CD8-positive, alpha-beta memory T cell (primary cell): ENCODE measurements at places on chromosomes 12 and 14. TPM values are rescaled to one million over a fixed set of nuclear protein-coding genes. Genes with fewer than 3 reads are reported as not detected.

Gene ZNF664
- 73.0 TPM for total RNA-seq

Gene TC2N
- total RNA-seq = 43.1 TPM

Gene PDZRN4
- total RNA-seq = not detected

Gene ATXN3
- 32.5 TPM for total RNA-seq

Gene LRRC43
- 0.18 TPM for total RNA-seq

GRCh38 chr12:127162307-127162706 is 1104.7 kb upstream of the TMEM132C start:
- no peak for DNase-seq

DNA sequence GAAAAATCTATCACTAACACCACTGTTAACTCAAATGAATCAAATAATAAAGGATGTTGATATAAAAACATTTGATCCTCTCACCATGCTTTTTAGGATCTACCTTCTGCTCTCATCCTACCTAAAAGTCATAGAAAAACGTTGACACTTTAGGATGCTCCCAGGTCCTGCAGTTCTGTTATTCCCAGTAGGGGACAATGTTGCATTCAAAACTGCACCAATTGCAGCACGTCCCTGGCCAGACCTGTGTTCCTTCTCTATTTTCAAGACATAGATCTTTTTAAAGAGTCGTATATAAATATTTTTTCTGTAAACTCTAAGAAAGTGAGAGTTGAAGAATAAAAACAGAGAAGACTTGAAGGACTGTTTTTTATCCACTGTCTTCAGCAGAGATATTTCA is 8.8 kb downstream of the AICDA start:
- no peak for DNase-seq

- no peak for DNase-seq
Measured at GRCh38 chr12:88644946-88645702, 64.9 kb upstream of the KITLG start.

DNA sequence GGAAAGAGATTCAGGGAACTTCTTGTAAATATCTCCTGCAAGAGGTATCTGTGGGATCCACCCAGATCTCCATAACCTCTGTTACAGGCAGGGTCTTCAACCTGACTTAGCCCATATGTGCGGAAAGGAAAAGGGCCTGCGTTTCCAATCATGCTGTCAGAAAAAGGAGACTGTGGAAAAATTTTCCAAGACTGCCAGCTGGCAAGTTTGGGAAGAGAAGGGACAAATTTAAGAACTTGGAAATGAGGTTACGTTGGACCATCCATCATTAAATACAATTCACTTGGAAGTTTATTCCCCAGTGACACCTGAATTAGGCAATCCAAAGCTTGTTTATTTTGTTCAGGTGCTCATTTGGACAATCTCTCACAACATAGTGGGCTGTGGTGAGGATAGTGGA is 13.9 kb downstream of the PTHLH start:
- DNase-seq = no peak

GRCh38 chr12:131907379-131908091 is 13.1 kb downstream of the ULK1 start:
- no peak for DNase-seq

DNA sequence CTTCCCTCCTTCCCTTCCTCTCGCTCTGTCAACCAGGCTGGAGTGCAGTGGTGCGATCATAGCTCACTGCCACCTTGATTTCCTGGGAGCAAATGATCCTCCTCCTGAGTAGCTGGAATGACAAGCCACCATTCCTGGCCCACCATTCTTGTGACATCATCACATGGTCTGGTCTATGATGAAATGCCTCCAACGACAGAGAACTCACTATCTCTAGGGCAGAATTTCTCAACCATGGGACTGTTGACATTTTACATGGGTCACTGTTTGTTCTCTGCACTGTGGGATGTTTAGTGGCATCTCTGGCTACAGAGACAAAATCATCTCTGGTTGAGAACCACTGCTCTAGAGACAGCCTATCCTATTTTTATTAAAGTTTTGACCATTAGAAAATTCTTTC is 9.7 kb downstream of the VRK1 start:
- no peak for DNase-seq

GRCh38 chr12:47941871-47942613 is 21.4 kb upstream of the TMEM106C start:
- DNase-seq = peak; percentile 29

- DNase-seq = no peak
Measured at GRCh38 chr12:98422359-98422758, 93.0 kb upstream of the TMPO start.

DNA sequence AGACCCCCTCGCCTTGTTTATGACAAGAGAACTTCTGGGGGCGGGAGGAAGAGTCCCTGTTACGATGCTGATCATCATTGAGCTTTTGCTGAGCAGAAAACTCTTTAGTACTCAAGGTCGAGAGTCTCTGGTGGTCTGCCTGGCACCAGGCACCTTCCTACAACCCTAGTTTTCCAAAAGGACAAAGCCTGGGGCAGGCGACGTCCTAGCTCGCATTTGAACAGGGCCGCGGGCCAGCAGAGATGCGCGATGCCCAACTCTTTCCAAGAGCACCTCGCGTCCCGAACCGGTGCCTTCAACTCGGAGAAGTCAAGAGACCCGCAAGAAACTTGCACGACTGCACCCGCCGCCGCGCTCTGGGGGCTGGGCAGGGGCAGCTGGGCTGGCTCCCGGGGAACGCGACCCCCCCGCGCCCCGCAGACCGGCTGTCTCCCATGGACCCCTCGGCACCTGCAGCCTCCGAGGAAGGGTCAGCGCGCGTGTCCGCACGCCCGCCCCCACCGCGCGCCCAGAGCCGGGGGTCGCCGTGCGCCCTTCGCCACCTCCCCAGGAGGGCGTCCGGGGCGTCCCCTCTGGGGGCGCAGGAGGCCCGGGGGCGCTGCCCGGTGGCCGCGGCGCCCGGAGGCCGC is 377 bp upstream of the BCL7A start:
- DNase-seq = no peak

DNA sequence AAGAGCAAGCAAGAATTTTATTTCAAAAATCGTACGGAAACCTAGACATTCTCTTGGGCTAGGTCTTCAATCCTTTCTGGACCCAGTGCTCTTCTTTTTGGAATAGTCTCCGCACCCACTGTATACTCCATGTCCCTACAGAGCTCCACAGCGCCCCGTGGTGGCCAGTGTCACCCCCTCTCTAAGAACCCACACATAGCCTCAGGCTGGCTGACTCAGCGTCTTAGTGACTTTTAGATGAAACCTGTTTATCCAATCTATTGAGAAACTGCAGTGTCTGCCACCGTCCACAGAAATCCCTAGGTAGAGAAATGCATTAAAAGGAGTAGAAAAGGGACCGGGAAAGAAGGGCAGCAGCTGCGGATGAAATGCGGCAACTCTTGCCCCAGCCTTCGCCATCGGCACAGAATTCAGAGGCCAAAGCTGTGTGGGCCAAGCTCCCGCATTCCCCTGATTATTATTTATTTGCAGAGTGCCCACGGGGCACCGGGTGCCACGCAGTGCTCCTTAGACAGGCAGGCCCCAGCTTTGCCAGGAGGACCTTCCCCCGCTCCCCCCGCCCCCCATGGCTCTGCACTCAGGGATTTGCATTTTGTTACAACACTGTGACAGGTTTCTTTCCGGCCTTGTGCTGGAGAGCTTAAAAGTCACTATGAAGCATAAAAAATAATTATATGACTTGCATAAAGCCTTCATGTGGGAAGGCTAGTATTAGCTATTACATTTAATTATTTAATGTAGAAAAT is 170.1 kb upstream of the FKBP4 start:
- no peak for DNase-seq

GRCh38 chr12:115648463-115648862 is 629.0 kb downstream of the MED13L start:
- DNase-seq = no peak

DNA sequence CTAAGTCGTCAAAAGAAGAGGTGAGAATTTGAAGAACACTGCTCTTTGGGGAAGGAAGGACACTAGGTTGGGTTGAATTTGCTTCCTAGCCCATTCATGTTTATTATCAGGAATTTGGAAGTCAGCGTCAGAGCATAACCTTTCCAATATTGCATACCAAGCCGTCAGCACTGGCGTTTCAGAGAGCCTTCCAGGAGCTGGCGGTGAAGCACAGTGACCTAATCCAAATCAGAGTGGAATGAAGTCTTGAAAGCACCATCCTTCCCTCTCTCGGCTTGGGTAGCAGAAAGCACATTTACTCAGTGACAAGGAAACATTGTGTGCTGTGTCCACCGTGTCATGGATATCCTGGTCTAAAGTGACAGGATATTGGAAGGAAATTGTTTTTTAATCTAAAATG is 240.3 kb upstream of the PELI2 start:
- DNase-seq = no peak

- no peak for DNase-seq
Measured at GRCh38 chr12:76274420-76275083, 73.7 kb downstream of the BBS10 start.

DNA sequence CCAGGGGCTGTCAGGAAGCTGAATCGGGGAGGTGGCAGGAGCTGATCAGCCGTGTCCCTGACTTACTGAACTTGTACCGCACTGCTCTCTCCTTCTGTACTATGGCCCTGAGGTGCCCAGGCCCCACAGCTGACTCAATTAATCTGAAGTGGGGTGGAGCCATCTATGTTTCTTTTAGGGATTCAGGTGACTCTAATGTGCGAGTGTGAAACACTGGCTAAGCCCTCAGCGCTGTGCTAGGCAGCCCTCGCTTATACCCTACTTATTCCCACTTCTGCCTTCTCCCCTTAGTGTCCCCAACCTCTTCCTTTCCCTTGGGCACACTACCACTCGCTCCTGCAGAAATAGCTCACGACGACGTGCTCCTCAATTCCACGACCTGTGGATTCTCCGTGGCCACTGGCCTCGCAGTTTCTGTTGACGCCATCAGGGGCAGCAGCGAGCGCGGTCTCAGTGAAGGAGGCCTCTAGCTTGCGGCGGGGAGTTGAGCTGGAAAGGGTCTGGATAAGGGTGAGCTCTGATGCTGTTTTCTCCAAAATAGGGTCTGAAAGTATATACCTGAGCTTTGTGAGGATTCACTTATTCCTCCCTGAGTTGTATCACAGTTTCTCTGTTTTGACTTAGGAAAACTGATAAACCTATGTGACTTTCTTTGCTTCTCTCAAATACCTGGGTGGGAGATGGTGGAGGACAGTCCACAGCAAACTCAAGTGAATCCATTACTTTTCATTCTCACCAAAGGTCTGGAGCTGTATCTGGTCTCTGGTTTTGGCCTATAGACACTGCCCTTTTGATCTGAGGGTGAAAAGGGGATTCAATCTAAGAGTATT is 167.6 kb downstream of the SLC41A2 start:
- peak; percentile 8 for DNase-seq
